Trophoblast cell (in vitro differentiated cells and primary cell): ENCODE measurements at places on chromosomes 5 and 9.

DNA sequence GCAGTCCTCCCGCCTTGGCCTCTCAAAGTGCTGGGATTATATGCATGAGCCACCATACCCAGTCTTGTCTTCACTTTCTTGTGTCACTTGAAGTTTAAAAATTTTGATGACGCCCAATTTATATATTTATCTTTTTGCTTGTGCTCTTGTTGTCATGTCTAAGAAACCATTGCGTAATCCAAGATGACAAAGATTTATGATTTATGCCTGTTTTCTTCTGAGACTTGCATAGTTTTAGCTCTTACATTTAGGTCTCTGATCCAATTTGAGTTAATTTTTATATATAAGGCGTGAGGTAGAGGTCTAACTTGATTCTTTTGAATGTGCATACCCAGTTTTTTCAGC, 18.6 kb downstream of the ANKHD1 start:
- DNase-seq: no peak

- no peak for DNase-seq
These were observed 90.7 kb downstream of the PTCH1 start for GRCh38 chr9:95425910-95426551.

- no peak for DNase-seq
These were observed 1034.4 kb downstream of the CDH9 start for GRCh38 chr5:26003966-26004365.

DNA sequence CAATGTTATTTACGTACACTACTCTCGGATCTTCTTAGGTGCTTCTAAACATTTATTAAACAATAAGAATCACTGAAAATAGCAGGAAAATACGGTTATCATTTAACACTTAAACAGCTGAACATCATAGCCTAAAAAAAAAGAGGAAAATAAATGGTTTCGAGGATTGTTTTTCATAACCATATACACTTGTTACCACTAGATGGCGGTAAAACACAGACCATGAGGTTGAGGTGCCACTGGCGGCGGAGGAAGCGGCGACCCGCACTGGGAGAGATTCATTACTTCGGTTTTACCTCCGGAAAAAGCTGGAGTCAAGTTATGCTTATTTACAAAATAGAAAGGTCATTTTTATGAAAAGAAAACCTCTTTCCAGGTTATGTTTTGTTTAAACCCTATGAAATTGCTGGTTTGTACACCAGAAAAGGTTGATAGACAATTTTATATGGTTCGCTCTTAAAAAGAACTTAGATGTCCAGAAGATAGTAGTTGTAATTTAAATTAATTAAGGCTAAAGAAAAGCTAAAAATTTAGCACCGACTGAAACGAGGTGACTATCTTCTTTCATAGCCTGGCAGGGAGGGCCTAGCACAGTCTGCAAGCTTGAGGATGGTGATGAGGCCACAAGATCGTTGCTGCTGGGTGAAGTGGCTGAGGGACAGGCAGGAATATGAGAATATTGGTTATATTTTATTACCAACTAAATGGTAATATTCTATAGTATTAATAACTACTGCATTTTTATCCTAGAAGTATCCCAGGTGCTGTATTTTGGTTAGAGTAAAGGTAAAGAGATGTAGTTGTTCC, 605.7 kb downstream of the RAB3C start:
- DNase-seq: peak; percentile 43

DNA sequence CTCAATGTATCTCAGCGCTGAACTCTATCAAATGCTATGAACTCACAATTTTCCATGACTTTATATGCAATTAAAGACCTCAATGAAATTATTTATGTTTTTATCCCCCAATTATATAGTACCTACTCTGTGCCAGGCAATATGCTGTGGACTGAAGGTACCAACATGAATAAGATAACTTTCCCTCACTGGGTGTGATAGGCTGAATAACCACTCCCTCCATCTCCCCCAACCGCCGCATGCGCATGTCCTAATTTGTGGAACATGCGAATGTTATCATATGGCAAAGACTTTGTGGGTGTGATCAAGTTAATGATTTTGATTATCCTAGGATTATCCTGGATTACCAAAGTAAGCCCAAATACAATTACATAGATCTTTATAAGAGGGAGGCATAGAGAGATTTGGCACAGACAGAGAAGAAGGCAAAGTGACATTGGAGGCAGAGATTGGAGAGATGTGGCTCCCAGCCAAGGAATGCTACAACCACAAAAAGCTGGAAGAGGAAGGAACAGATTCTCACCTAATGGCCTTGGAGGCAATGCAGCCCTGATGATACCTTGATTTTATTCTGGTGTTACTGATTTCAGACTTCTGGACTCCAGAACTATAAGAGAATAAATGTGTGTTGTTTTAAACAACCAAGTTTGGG, 149.1 kb upstream of the VCAN start:
- no peak for DNase-seq

DNA sequence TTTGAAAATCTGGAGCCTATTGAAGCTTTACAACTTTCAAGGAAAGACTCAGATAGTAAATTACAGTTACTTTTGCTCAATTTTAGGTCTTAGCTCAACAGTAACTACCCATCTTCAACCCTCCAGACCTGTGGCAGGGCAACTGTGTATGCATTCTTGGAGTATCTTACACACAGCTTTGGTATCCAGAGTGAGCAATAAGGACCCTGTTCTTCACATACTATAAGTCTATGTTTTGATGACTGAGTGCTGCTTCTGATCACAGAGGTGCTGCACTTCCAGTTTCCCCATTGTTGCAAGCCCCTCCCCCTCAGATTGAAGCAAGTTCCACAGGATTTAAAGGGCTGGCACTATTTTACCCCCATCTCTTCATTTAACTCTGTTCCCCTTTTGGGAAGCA, 737.4 kb upstream of the GRAMD2B start:
- peak; percentile 27 for DNase-seq

DNA sequence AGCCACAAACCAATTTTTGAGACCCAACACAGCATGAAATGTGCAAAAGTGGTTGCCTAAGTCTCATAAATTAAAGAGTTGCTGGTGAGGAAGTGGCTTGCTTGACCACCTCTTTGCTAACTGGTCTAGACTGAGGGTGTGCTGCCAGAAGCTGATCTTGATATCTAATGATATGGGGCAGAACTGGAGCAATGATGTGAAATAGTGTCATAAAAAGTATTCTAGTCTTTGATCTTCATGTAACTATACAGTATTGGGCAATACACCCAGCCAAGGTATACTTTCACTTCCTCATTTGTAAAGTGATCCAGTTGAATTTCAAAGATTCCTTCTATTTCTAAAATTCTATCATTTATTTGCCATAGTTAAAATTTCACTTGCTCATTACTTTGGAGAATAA, 5.9 kb upstream of the YTHDC2 start:
- DNase-seq: no peak

GRCh38 chr9:21070171-21070571, 7.6 kb downstream of the IFNB1 start:
- DNase-seq: peak; percentile 62

- DNase-seq: no peak
These were observed 49.1 kb downstream of the HOMER1 start for GRCh38 chr5:79464695-79465332.

- peak; percentile 40 for DNase-seq
These were observed 796 bp upstream of the PDLIM7 start for GRCh38 chr5:177498013-177498787.

- DNase-seq: no peak
These were observed at the start of gene TSSK1B for GRCh38 chr5:113434889-113435288. TSSK1B (minus strand) TSS chr5:113434989; CDS start chr5:113434839, 150 bp downstream.

- DNase-seq: no peak
These were observed 174.9 kb upstream of the ADCY2 start for GRCh38 chr5:7221041-7221440.

DNA sequence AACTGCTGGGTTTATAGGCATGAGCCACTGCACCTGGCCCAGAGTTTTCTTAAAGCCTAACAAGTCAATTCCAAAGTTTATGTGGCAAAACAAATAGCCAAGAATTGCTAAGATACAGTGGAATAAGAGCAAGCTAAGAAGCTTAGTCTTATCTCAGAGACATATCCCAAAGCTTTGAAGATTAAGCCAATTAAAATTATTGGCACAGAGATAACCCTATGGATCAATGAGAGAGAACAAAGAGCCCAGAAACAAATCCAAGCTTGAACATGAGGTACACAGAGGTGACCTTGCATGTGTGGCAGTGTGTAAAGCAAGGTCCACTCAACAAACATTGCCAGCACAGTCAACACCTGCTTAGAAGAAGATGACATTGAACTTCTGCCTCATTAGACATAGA, 13.3 kb downstream of the BTNL3 start:
- DNase-seq: no peak

- DNase-seq: no peak
These were observed 46.4 kb downstream of the ERP44 start for GRCh38 chr9:100052375-100052774.

- no peak for DNase-seq
These were observed 9.5 kb upstream of the GLDC start for GRCh38 chr9:6655036-6655435.

DNA sequence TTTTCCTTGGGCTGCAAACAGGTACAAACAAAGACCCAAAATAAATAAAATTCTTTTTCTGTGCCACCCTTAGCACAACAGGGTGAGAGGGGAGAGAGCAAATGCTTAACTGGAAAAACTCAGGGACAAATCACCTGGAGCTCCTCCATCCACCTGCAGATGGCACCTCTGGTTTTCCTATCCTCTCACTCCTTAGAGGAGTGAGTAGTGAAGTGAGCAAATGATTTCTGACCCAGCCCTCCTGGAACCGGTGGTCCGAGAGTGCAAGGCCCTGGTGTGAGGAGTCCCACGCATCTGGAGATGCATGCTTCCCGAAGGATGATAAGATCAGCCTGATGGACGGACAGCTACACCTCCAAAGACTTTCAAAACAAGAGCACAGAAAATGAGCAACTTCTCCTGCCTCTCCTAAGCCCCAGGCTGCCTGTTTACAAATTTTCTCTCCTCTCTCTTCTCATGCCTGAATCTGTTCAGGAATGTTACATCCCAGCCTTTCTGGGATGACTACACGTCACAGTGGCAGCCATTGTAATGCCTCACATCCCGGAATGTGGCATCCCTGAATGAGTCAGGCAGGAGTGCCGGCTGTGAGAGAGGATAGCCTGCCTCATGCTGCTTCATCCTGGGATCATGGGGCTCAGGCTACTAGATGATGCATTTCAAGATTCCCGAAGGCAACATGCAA, 86.4 kb downstream of the ADRB2 start:
- DNase-seq: peak; percentile 96

GRCh38 chr9:18786911-18787650, 245.9 kb downstream of the SAXO1 start:
- DNase-seq: no peak

- DNase-seq: peak; percentile 81
These were observed 142.7 kb upstream of the IER5L start for GRCh38 chr9:129320575-129321285.

DNA sequence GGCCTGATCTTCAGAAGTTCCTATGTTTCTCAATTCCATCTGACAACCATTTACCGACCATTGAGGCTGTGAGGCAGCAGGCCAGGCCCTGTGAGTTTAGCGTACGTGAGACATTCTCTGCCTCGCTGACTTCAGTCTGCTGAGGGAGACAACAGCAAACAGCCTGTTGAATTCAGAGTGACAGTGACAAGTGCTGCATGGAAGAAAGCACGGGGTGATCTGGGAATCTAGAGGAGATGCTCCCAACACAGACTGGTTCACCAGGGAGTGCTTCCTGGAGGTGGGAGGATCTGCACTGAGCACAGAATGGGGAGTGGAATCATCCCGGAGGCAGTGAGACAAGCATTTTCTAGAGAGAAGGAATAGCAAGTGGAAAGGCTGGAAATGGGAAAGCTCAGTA, 10.0 kb upstream of the DDX41 start:
- no peak for DNase-seq

DNA sequence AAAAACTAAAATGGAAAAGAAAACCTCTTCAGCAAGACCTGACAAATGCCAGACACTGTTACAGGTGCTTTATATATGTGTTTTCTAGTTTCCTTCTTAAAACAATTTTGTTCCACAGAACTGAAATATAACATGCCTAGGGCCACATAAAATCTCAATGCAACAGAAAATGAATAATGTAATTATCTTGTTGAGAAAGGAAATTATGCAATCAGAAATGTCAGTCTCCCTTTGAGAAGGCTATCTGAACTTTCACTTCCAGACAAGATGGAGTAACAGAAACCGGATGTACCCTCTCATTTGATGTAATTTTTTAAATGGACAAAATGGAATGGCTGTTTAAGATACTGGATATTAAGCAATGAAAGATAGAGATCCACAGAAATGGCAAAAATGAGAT, 79.2 kb downstream of the AGTPBP1 start:
- no peak for DNase-seq

- no peak for DNase-seq
These were observed 184.5 kb downstream of the GNAQ start for GRCh38 chr9:77847059-77847499.

DNA sequence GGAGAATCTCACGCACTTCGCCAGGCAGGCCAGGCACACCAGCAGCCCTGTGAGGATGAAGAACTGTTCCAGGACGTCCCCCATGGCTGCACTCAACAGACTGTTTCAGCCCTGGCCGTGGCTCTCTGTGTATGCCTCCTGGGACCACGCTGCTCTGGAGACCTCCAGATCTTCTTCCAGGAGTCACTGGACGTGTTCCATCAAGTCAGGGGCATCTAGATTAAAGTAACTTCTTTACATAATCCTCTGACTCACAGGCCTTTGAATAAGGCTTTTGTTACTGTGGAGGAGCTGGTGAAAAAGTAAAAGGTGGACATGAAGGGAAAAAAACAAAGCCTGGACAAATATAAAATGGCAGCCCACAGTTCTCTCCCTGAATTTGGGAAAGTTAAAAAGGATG, at the start of gene HSD17B3:
Gene HSD17B3, minus strand, starts transcription at position 156 of the 400 bp plus-strand sequence. Its CDS starts 72 bp downstream, at position 84.
- no peak for DNase-seq

DNA sequence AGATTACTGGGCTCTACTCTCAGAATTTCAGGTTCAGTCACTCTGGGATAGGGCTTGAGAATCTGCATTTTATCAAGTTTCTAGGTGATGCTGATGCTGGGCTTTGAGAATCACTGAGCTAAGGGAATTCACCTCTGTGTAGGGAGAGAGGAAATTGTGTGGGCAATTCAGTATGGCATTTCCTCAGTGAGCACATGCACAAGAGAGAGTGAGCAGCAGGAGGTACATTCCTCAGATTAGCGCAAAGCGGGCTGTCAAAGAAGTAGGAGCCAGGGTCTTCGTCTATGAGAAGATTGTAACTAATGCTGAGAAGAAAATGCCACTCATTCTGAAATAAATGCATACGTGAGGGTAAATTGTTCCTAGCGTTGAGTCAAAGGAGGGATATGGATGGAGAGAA, 175.9 kb downstream of the KIF4B start:
- no peak for DNase-seq

GRCh38 chr5:15737871-15738664, 238.1 kb downstream of the FBXL7 start:
- no peak for DNase-seq

DNA sequence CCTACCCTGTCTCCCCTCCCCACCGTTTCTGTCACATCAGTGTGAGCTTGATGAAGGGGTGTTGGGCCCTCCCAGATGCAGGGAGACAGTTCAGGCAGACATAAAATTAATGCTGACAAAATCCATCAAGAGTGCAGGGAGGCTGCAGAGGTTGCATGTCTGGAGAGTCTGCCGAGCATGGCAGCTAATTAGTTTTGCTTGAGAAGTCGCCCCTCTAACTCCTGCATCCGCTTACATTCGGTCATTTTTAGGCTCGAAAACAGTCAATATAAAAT, 44.9 kb downstream of the GALNT12 start:
- no peak for DNase-seq

- DNase-seq: no peak
These were observed 2.1 kb downstream of the PCDHA5 start for GRCh38 chr5:140823475-140823874.
